Stimulated activated CD8-positive, alpha-beta memory T cell treated with anti-CD3 and anti-CD28 coated beads, Interleukin-4, amount 100 ng/mL, for 1 hour (primary cell): ENCODE measurements at places on chromosomes 2 and 18.

DNA sequence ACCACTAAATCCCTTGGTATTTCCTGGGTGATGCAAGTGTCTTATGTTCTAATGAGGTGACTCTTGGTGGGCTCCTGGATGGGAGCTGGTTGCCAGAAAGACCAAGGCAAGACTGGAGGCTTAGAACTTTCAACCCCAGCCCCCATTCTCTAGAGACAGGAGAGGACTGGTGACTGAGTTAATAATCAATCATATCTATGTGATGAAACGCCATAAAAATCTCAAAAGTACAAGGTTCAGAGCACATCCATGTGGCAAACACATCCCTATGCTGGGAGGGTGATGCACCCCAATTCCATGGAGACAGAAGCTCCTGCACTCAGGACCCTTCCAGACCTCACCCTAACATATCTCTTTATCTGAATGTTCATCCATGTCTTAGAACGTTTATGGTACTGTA lies 139.5 kb upstream of the LINC00305 start:
- DNase-seq: no peak

DNA sequence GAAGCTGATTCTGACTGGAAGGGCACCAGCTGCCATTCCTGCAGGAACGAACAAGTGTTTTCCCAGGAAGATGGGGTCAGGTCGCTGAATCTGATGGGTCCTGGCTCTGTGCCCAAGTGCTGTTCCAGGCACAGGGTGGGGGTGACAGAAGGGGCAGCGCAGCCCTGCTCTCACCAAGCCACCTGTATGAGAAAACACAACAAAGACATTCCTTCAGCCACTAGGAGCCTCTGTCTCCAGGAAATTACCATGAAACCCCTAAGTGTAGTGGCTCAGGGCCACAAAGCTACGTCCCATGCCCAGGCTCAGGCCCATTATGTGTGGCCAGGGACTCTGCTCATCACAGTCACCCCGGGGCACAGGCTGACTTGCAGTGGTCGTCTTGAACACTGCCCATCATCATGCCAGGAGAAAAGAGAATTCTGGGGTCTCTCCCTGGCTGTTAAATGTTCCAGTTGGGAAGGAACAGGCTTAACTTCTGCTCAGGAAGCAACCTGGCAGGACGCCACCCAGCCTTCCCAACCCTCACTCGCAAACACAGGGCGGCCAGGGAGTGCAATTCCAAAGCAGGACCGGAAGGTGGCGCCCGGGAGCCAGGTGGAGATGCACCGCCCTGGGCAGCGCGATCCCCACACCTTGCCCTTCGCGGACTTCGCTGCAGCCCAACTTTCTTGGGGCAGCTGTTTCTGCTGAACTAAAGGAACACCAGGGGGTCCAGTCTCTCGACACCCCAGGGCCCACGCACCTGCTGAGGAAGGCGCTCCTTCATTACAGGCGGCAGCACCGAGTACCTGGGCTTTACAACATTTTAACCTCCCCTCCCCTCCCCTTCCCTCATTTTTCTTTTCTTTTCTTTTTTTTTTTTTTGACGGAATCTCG lies 11.0 kb upstream of the SFTPB start:
- peak; percentile 53 for DNase-seq

GRCh38 chr18:32803568-32803967 lies 30.7 kb upstream of the KLHL14 start:
- no peak for DNase-seq

DNA sequence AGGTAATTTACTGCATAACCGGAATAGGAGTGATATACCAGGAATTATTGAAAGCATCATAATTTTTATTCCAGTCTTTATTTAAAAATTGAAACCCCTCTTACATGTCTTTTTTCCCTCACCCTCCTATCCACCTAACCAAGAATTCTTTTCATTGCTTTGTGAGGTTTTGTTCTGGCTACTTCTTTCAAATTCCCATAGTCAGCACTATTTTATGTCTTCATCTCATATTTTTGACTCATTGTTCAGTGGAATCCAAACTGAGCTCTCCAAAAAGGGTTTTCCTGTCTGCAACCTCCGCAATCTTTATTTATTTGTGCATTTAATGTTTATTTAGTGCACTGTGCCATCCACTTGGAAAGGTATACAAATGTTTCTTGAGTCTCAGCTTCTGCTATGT lies 128.5 kb downstream of the DOK6 start:
- no peak for DNase-seq

GRCh38 chr2:205197468-205198139 lies 484.7 kb upstream of the NRP2 start:
- no peak for DNase-seq

DNA sequence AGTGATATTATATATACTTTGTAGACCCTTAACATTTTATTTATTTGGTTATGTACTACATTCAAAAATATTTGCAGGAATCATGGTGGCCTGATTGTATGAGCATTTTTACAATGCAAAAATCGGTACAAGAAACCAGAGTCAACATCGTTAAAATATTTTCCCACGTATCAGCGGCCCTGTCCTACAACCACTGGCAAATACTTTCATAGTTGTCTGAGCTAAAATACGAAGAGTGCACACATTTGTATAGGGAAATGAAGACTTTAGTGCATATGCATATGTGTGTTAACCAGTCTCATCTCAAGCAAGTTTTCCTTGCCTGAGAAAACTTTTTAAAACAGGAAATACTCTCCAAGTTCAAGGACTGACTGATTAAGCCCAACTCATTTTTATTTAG lies 35.9 kb downstream of the CCDC102B start:
- no peak for DNase-seq

- DNase-seq: no peak
Observed at GRCh38 chr2:26144031-26144430, 28.9 kb upstream of the GAREM2 start.

DNA sequence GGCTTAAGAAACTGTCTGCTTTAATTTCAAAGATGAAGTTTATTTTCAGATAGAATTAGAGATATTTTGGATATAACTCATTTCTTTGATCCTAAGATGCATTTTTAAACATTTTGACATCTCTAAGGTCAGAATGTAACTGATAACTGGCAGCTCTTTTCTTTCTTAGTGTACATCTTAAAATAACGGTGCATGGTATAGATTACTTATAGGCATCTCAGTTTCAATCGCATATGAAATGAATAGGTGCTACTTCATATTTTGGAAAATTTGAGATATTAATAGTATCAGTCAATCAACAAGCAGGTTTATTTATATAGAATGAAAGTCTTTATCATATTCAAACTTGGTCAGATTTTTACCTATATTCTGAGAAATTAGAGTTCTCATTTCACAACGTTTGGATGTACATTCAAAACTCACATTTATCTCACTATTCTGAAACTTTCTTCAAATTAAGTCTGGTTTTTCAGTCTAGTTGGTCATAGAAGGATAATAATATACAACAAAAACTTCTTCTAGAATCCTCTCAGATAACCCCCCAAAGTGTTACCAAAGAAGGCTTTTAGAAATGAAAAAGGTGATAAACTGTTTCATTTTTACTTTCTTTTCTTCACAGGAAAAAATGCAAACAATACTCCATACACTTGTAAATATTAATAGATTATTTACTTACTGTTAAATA lies 122.8 kb upstream of the WDSUB1 start:
- DNase-seq: no peak

GRCh38 chr2:148021059-148021861 lies at the start of gene MBD5:
Gene MBD5, plus strand, starts transcription at chr2:148021091.
- no peak for DNase-seq

- no peak for DNase-seq
Observed at GRCh38 chr18:23893653-23894052, 120.9 kb upstream of the TTC39C start.

DNA sequence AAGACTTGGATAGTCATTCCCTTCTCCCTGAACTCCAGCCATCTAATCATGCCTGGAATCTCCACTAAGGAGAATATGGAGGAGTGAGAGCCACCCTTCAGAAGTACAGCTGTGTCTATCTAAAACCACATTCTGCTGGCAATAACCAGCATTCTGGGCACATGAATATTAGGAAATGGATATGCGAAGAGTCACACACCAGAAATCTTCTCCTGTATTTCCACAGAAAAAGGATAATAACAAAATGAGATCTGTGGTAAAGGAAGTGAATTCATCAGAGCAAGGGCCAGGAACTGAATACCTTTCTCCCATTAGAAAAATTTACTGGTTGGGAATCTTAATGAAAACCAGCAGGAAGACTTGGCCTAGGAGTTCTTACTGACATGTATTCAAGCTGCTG lies 218.8 kb downstream of the SCG2 start:
- no peak for DNase-seq

DNA sequence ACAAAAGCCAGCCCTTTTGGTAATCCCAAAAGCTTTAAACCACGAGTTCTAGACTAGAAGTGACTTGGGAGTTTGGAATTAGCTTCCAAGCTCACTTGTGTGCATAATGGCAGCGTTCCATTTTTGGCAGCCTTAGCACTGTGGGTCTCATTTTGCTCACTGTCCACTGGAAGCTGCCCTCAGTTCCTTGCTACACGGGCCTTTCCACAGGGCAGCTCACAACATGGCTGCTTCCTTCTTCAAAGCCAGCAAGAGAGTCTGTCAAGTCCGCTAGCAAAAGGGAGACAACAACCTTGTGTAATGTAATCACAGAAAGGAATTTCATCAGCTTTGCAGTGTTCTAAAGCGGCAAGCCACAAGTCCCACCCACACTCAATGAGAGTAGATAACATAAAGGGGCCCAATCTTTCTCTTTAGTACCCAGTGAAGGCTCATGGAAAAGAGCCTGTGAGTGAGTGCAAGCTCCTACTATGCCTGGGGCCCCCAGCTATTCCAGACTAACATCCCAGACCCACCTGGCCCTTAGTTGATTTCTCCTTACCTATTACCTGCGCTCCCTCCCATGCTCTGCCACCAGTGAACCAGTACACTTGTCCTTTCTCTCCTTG lies 239.7 kb upstream of the FBXO11 start:
- no peak for DNase-seq

DNA sequence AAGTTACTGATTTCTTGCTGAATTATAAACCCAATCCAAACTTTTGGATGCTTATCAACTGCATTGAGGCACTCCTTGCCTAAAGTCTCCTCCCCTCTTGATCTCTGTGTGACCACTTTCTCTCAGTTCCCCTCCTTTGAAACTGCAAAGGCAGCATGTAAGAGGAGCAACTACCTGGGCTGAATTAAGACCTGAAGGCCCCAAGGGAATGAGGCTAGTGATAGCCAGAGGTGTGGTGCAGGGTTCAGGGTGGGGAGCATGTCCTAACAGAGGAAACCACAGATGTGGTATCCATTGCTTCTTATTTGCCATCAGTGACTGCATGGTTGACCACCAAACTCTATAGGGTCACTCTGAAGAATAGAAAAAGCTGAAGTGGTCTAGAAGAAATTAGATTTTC lies 557.9 kb downstream of the TNS1 start:
- no peak for DNase-seq

- no peak for DNase-seq
Observed at GRCh38 chr18:35497027-35497369, 762 bp downstream of the INO80C start.

GRCh38 chr2:71530641-71531332 lies 77.4 kb downstream of the DYSF start:
- no peak for DNase-seq

- no peak for DNase-seq
Observed at GRCh38 chr18:44245019-44245418, 435.7 kb upstream of the SETBP1 start.

DNA sequence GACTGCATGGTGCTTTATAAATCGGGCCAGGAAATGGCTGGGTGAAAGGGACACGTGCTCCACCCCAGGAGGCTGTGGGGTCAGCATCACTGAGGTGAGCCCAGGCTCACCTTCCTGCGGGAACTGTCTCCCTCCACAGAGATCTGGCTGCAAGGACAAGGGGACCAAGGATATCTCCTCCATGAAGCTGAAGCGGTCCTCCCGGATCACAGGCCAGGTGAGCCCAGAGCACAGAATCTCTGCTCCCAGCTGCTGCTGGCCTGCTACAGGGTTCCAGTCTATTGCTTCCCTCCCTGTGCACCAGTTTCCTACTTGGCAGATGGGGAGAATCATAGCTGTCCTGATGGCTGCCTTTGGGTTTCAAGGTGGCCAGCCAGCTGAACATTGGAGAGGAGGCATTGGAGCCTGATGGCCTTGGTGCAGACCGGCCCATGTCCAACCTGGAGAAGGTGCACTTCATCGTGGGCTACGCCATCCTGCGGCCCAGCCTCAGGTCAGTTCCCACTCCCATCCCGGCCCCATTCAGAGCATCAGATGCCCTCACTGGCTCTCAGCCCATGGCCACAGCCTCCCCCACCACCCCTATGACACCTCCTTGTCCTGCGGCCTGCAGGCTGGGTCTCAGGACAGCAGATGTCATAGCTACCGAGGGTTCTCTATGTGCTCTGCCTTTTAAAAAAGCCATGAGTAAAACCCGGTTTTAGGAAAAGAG lies 33.7 kb upstream of the GPR17 start:
- DNase-seq: no peak

DNA sequence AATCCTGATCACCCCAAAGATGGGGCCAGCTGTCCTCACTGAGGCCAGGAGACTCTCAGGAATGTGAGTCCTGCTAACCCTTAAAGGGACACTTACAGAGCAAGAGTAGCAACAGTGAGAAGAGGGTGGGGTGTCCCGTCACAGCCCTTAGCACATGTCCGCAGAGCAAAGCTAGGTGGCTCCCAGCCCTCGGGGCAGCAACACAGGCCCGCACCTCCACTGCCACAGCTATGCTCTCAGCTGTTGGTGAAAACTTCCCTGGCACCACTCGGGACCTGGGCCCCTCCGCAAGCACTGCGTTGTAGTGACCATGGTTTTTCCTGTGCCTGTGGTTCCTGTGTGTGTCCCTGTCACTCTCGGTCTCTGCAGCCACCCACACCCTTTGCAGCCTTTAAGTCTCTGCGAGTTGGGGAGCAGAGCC lies 76.4 kb upstream of the UXS1 start:
- no peak for DNase-seq

DNA sequence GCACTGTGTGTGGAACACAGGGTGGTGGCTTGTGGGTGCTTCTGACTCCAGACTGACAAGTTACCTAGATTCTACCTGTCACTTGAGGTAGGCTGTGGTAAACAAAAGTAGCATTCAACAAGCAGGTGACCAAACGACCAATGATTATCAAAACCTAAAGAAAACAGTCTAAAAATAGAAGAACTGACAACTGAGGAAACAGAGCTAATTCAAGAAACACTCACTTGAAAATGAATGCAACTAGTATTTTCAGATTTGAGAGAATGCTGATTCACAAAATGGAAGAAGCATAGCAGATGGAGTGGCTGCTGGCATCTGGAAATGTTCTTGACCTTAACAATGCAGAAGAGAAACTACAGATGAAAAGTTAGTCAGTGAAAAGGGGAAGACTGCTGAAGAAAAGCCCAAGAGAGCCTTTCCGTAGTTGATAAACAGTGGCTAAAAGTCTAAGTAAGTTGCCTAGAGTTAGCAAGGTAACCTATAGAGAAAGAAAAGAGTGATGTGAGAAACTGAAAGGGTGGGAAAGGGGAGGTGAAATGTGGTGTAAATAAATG lies 170.4 kb downstream of the NCK2 start:
- DNase-seq: no peak

GRCh38 chr2:88452980-88453582 lies 588 bp upstream of the FOXI3 start:
- no peak for DNase-seq

- DNase-seq: no peak
Observed at GRCh38 chr2:61909116-61909515, 3.6 kb downstream of the COMMD1 start.
